AG20443 (cell line): ENCODE measurements at places on chromosomes 4 and X.
A peak's percentile ranks its signal among the peaks of the same experiment; 100 is the strongest.

- peak; percentile 9 for DNase-seq
These were observed 31.4 kb upstream of the SOWAHD start for GRCh38 chrX:119726900-119727555.

GRCh38 chr4:137390707-137391106, 141.6 kb downstream of the PCDH18 start:
- DNase-seq = peak; percentile 28

DNA sequence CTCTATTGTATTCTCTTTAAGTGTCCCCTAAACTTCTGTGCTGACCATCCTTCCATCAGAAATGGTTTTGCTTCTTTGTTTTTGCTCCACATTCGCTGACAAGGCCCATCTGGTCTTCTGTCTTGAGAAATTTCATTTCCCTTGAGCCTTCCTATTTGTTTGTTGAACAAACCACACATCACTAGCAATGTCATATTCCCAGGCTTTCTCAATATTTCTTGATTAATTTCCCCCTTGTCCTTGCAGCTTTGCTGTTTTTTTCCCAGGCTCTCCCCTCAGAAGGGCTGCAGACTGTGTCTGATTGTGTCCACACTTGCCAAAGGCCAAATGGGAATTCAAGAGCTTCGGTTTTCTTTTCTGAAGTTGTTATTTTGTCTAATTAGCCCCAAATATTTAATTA, 158.9 kb downstream of the MID1IP1 start:
- peak; percentile 16 for DNase-seq

DNA sequence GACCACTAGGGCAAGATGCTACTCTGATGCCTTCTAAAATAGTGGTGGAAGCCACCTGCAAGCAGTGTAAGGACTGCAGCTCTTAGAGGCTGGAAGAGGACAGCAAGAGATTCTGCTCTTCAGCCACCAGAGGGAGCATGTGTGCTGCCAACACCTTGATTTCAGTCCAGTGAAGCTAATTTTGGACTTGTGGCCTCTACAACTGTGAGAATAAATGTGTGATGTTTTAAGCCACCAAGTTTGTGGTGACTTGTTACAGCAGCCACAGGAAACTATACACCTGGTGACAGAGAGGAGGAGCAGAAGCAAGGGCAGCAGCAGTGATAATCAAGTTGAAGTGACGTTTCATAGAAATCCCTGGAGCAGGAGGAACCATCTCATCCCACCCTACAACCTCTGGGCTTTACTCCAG, 55.9 kb downstream of the FGFBP1 start:
- peak; percentile 74 for DNase-seq

DNA sequence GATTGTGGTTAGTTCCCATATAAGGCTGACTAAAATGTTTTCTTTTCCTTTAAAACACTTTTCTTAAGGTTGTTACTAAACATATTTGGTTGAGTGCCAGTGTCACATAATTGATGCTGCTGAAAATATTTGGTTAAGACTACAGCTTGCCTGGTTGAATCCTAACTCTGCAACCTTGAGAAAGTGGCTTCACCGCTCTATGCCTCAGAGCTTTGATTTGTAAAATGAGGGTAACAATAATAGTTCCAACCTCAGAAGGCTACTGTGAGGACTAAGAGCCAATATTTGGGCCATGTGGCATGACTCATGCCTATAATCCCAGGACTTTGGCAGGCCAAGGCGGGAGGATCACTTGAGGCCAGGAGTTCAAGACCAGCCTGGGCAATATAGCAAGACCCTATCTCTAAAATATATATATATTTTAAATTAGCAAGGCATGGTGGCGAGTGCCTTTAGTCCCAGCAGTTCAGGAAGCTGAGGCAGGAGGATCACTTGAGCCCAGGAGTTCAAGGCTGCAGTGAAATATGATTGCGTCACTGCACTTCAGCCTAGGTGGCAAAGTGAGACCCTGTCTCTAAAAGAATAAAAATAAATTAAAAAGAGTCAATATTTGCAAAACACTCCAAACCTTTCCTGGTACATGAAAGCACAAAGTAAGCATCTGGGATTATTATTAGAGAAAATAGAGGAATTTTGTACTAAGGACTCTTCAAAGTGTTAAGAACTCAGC, 7.1 kb upstream of the NEIL3 start:
- no peak for DNase-seq

DNA sequence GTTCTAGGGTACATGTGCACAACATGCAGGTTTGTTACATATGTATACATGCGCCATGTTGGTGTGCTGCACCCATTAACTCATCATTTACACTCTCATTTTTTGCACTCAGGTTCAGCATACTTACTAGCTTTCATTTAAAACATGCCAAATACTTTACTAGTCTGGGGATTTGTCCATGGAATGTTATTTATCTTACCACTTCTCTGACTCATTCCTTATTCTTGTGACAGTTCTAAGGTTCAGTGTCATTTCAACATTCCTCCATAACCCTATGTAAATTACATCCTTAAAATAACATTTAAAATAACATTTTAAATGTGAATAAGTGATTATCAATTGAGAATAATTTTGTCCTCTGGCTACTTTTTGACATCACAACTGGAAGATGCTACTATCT, 19.5 kb upstream of the SYTL5 start:
- peak; percentile 23 for DNase-seq

DNA sequence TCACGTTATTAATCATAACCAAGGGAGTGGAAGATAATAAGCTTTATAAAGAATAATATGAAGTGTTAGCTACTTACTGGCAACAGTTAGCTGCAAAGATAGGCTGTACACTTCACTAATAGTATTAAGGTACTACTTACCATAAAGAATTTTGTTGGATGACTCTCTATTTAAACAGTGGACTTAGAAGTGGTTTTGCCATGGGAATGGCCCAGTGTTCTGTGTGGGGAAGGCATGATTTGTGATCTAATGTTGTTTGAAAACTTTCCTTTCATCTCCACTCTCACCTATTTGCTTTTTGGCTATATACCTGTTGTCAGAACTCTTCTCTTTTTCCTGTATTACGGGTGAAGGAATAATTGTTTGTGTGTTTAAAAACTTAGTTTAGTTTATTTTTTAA, 23.0 kb downstream of the FHDC1 start:
- no peak for DNase-seq

DNA sequence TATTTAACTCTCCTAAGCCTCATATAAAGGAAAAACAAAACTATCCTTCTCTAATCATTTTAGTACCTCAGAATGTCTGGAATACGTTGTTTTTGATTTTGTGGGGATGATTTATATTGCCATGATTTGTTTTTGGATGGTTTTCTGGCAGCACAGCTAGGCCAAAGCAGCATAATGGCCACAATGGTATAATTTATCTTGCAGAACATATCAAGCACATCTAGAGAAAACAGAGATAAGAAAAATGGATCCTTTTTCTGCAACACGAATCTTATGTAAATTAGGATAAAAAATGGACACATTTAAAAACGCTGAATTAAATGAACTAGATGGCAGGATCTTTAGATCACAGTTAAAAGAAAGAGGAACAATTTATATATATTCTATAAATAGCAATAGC, 269.9 kb upstream of the FAT4 start:
- DNase-seq = no peak

DNA sequence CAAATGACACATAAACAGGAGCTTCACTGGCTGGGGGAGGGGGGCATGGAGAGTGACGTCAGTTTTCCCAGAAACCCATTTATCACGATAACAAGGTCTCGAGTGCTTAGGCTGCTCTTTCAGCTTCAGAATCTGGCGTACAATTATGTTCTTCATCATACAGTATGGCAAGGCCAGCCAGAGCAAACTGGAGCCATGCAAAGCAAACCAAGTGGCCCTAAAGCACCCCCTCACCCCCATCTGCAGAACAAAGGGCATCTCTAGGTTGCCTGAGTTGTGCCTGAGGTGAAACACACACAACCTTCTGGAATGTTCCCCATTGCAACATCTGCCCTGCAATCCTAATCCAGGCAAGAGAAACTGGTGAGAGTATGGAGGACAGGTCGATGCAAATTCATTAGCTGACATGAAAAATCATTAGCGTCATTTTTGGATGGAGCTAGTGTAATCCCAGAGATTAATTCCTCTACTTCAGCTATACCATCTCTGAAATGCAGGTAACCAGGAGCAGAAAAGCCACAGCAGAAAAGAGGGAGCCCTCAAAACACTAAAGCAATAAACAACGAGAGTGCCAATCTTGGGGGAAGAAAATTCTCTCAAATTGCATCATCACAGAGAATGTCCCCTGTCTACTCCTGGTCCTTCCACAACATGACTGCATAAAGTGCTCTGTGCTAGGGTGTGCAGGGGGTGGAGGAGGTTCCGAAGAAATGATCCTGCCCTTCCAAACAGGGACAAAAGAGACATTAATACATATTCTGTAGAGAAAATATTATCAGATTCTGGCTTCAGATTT, 1.8 kb downstream of the SEPTIN6 start:
- DNase-seq = peak; percentile 11

GRCh38 chr4:84708406-84709135, 125.6 kb downstream of the CDS1 start:
- no peak for DNase-seq

GRCh38 chrX:123277821-123278220, 93.7 kb downstream of the GRIA3 start:
- DNase-seq = no peak
